ENCODE measurements at places on chromosomes 5 and 9.

DNA sequence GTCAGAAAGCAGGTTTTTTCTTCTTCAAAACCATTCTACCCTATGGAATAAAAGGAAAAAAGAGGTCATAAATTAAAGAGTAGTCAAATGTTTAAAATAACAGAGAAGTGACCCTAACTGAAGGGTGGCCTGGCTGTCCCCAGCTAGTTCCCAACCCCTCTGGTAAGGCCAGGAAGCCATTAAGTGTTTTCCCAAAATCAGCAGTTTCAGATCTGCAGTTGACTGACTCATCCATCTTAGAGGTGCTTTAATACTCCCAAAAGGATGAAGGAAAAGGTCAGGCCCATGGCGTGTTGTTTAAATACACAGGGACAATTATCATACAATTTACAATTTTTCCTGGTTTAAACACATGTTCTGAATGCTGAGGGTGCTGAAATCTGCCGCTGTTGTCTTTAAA, 47.9 kb upstream of the TBC1D9B start:
- no peak for DNase-seq

- DNase-seq: no peak
Observed at GRCh38 chr5:138022912-138023311, 10.0 kb downstream of the FAM13B start.

DNA sequence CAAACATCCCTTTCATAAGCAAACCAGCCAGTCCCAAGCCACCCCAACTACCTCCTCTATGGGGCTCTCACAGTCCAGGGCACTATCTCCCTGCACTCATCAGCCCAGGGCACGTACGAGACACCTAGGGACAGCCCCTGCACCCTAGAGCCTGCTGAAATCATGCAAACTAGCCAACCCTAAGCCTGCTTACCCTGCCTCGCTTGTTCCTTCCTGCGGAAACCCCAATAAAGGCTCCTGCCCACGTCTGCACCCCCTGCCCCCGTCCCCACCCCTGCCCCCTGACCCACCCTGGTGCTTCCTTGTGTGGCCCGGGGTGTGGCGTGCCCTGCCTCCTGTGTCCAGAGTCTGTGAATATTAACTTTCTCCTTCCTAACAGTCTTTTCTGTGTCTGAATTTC, 135.9 kb downstream of the GADD45G start:
- DNase-seq: no peak

- DNase-seq: no peak
Observed at GRCh38 chr5:115487756-115488155, 56.8 kb downstream of the FEM1C start.

GRCh38 chr9:21873540-21874221, 71.2 kb downstream of the MTAP start:
- DNase-seq: no peak

GRCh38 chr9:124623966-124624734, 117.0 kb upstream of the NR5A1 start:
- DNase-seq: no peak

- DNase-seq: no peak
Observed at GRCh38 chr5:176693477-176693851, 46.2 kb downstream of the TSPAN17 start.

GRCh38 chr9:87263291-87263690, 234.4 kb upstream of the DAPK1 start:
- no peak for DNase-seq

GRCh38 chr5:83538786-83539462, 67.4 kb downstream of the VCAN start:
- DNase-seq: peak; percentile 32

- no peak for DNase-seq
Observed at GRCh38 chr9:92738661-92739081, 26.0 kb downstream of the BICD2 start.

GRCh38 chr9:73152953-73153352, 1.3 kb downstream of the ANXA1 start:
- DNase-seq: peak; percentile 49

- DNase-seq: no peak
Observed at GRCh38 chr9:125654121-125654520, 52.9 kb downstream of the MAPKAP1 start.

DNA sequence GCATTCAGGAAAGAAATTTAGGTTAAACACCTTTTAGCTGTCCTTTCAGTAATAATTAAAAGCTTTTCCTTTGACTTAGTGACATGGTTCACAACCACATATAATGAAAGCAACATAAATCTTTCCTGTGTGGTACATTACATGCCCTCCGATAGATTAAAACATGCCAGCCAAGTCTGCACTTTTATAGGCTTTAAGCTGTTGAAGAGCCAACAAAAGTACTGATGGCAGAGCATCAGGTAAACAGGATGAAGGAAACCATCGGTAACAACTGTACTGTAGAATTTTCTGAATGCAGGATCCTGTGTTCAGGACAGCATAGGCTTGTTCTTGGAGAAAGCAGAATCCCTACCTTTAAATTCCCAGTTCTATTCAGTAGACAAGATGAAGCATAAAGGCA, 226.6 kb downstream of the MLLT3 start:
- no peak for DNase-seq

DNA sequence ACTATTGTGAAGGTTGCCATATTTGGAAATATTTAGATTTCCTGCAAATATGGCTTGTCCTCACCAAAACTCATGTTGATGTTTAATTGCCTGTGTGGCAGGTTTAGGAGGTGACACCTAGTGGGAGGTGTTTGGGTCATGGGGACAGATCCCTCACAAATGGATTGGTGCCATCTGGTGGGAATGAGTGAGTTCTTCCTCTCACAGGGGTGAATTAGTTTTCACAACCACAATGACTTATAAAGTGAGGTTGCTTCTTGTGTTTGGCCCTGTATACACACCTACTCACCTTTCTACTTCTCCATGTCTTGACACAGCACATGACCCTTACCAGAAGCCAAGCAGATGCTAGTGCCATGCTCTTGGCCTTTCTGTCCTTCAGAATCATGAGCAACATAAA, 41.1 kb downstream of the ISOC1 start:
- DNase-seq: no peak

DNA sequence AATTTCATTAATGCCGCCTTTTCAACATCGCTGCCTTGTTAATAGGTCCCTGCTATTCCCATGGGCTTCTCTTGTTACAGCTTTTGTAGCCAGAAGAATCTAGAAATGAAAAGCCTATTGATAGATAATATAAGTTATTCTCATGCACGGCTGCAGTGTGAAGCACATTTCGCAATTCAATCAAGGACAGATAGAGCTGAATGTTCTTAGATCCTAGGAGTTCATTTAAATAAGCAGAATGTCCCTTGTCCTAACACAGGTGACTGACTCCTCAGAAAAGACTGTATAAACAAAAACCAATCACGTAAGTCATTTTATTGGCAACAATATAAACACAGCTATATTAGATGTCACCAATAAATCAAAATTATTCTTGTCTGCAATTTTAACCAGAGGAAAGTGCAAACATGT, 9.4 kb downstream of the GLIS3 start:
- DNase-seq: no peak

GRCh38 chr5:109874108-109874507, 184.4 kb downstream of the MAN2A1 start:
- DNase-seq: no peak

DNA sequence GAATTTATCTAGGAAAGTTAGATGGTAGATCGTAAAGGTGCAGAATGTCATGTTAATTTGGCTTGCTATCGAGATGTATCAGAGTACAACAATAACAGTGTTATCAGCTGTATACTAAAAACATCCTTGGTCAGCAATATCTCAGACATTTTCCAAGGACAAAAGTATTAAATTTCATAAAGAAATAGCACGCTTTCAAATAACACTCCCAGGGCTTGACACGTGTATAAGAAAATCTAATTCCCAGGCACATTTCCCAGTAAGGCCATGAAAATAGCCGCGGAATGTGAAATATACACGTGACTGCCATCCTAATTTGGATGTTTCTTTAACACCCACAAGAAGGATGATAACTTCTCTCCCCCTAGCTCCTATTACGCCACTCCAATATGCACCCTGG, 17.7 kb upstream of the SYK start:
- DNase-seq: no peak

DNA sequence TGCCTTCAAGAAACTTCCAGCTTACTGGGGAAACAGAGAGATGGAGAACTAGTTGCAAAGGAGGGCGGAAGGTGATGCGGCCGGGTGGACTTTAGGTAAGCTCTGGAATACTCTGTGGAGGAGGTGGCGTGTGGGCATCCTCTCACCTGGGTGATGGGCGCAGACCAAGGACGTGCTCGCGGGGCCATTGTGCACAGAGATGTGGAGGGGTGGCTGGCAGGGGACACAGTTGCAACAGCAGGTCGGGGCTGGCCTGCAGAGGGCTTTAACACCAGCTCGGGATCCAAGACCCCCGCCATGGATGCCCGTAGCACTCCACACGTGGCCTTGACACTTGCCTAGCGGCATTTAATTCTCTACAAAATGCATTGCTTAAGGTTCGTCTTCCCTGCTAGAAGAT, 26.6 kb downstream of the IER5L start:
- DNase-seq: no peak

DNA sequence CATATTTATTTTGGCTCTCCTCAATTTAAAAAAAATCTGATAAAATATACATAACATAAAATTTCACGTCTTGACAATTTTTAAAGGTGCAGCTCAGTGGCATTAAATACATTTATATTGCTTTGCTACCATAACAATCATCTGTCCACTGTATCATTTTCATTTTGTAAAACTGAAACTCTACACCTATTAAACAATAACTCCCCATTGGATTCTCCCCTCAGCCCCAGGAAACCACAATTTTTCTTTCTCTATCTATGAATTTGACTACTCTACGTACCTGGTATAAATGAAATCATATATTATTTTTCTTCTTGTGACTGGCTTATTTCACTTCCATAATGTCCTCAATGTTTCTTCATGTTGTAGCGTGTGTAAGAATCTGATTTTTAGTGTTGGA, 563.5 kb downstream of the PRR16 start:
- no peak for DNase-seq

GRCh38 chr5:6950250-6950649, 237.0 kb downstream of the TENT4A start:
- no peak for DNase-seq

DNA sequence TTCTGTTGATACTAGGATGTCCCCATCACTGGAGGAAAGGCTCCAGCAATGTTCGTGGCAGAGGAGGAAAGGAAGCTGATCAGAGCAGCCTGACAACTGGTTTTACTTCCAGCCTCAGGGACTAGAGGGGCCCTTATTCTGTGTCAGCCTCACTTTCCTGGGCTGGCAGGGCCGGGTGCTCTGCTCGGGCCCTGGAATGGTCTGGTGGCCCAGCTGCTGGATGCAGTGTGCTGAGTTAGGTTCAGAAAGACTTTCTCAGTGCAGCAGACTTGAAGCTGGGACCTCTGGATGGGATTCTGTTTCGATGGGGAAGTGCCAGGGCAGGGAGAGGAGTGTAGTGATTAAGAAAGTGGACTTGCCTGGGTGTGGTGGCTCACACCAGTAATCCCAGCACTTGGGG, 81.0 kb downstream of the MACROH2A1 start:
- no peak for DNase-seq

DNA sequence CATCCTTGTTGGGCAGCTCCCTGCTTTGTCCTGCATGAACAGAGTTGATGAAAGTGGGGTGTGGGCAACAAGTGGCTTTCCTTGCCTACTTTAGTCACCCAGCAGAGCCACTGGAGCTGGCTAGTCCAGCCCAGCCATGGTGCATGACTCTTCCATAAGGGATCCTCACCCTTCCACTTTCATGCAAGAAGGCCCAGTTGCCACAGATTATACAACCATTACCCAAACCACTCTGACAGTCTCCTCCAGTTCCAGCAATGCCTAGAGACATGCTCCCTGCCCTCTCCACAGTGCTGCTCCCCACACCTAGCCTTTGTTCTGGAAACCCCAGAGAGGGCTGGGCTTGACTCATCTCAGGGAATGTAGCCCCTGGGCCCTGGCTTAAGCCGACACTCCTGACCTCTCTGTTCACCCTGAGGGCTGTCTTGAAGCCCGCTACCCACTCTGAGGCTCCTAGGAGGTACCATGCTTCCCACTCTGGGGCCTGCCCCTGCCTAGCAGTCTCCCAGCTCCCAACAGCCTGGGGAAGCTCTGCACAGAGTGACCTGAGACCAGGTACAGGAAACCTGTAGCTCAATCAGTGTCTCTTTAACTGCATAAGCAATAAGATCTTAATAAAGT, 3.9 kb downstream of the SLC35A4 start:
- no peak for DNase-seq

GRCh38 chr5:108747774-108748400, at the start of gene FER:
Gene FER (plus strand): TSS chr5:108747897. CDS start chr5:108798183, 50,286 bp downstream.
- no peak for DNase-seq

DNA sequence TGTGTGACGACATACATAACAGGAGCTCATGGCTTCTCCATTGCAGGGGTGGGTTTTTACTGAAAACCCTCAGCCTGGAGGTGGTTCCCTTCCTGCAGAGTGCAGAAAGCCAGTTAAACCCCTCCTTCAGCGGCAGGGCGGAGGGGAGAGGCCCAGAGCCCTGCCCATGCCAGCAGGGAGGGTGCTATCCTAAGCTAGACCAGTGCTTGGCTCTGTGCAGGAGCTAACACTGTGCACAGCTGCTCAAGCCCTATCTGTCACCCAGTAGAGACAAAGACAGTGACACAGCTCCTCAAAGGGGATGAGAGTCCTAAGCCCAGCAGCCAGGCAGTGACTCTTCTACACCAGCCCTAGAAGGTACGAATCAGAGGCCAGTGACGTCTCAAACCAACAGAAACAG, 70.0 kb upstream of the ZSWIM6 start:
- no peak for DNase-seq

DNA sequence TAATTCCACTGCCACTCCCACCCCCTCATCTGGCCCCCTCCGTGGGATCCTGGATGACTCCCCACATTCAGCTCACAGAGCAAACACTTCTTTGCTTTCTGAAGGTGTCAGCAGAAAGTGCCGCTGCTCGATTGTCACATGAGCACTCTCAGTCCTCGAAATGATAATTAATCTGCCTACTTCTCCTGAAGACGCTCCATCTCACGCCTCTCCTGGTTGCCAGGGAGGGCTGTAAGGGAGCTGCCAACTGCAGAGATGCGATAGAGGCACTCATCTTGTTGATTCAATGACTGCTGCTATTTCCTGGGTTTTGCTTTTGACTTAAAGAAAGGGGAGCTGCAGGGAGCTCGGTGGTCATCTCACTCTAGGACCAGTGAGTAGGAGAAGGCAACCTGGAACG, 206.5 kb downstream of the DAB2IP start:
- no peak for DNase-seq

- no peak for DNase-seq
Observed at GRCh38 chr9:89996773-89997172, 392.0 kb downstream of the GADD45G start.

DNA sequence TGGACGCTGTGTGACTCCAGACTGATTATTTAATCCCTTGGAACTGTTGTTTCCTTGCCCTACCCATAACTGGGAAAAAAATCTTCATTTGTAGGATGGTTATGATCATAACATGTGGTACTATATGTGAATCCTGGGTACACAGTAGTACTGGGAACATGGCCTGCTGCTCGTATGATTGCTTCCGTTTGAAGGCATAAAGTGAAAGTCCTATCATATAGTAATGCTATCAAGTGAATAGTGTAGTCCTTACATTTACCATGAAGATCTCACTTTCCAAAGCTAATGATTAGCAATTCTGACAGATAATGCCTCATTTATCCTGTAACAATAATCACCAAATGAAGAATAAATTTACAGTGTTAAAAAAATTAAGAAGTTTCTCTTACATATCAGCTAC, 53.2 kb downstream of the MEF2C start:
- no peak for DNase-seq

Data from KG1 (cell line).